CD8-positive, alpha-beta memory T cell (primary cell): ENCODE measurements at places on chromosomes 4 and X.

DNA sequence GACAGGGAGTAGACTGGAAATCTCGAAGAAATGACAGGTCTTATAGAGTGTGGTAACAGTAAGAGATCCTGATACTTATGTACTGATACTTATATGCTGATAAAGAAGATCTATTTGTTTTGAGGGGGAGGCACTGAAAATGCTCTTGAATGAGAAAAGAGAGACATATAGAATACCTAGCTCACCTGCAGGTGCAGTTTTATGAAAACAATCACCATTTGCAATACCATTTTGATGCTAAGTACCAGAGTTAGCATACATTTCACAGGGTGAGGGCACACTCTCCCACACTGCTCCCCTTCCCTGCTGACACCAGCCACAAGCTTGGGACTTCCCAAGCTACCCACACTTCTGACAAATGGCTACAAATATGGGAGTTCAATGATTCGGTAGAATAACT is 1490.1 kb upstream of the IGFBP7 start:
- no peak for DNase-seq

DNA sequence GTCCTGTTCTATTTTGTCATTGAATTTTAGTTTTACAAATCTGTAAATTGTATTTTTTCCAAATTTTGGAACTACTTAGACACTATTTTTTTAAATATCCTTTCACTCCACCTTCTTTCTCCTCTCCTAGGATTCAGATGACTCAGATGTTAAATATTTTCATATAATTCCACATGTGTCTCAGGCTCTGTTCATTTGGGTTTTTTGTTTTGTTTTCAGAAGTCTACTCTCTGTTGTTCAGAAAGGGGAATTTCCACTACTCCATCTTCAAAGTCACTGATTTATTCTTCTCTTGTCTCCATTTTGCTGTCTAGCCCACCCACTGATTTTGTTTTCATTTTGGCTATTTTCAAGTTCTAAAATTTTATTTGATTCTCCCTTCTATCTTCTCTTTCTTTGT is 264.0 kb upstream of the SLIT2 start:
- no peak for DNase-seq

- no peak for DNase-seq
These were observed 54.4 kb downstream of the FAM53A start for GRCh38 chr4:1629699-1630083.

GRCh38 chr4:6109842-6110560 is 90.3 kb downstream of the JAKMIP1 start:
- DNase-seq = no peak

GRCh38 chrX:119095936-119096335 is 23.1 kb downstream of the CT47C1 start:
- no peak for DNase-seq

DNA sequence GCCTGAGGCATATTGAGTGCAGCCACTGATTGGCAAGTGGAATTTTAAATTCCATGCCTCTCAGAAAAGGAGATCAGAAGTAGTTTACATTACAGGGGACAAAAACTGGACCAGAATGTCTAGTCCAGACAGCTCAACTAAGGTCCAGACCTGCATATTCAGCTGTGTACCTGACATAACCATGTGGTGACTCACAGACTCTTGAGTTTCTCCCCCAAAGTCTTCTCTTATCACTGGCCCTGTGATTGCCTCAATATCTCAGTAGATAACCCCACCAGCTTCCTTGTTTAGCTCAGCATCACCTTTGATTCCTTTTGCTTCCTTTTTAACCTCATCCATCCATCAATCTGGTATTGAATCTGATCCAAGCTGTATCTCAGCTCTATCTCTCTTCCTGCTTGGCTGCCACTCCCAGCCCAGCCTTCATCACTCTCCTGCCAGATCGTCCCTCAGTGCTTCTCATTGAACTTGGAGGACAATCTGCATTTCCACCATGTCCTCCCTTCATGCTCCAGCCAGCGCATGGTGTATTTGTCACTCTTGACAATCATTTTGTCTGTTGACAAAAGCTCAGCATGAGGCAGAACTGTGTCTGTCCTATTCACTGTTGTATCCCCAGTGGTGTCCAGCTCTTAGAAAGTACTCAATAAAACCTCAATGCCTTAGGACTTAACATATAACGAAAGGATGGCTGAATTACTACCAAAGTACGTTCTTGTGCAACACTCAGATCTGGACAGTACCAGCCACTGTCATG is 27.8 kb upstream of the SLC2A9 start:
- no peak for DNase-seq

- peak; percentile 74 for DNase-seq
These were observed 478 bp upstream of the PLXNA3 start for GRCh38 chrX:154457491-154458115.

DNA sequence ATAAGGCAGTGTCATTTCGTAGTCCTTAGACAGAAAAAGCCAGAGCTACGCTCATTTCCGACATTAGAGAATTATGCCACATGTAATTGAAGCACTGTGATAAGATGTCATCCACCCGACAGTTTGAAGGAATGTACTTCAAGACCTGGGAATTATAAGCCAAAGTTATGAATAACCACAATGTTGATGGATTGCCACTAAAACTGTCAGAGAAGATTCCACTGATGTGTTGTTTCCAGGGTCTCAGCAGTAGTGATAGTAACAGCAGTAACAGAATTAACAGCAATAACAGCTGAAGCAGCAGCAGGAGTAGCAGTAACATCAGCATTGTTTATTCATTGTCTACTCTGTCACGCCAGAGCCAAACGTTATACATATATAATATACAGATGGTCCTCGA is 24.7 kb downstream of the RAB33A start:
- no peak for DNase-seq

DNA sequence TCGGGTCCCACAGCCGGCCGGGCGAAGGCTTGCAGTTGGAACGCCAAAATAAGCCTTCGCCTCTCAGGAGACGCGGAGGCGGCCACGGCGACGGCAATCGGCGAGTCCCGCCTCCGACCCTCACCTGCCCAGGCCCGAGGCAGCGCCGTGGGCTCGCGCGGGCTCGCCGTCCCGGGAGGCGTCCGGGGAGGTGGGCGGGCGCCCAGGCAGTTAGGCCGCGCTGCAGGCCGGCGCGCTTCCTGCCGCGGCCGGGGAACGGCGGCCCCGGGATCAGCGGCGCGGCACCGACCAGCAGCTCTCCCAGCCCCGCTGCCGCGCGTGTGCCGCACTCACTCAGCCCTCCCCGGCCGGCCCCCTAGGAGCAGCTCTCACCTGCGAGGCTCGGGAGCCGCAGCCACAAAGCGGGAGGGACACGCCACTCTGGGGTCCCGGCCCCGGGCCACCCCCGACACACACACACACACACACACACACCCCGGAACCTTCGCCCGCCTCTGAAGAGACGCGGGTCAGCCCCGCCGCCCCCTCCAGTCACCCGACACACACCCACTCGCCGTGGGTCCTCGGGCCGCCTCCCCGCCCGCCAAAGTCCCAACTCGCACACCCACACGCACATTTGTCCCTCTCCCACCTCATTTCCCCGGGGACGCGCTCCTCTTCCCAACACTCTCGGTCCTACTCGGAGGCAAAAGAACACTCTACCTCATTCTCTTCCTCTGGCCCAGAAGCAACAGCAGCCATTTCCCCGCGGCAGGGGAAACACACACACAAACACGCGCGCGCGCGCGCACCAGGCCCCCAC is at the start of gene CNOT6L:
TSS of gene CNOT6L (minus strand) at position 767 of the 802 bp plus-strand sequence. CDS start at position 707, 60 bp downstream.
- peak; percentile 44 for DNase-seq

DNA sequence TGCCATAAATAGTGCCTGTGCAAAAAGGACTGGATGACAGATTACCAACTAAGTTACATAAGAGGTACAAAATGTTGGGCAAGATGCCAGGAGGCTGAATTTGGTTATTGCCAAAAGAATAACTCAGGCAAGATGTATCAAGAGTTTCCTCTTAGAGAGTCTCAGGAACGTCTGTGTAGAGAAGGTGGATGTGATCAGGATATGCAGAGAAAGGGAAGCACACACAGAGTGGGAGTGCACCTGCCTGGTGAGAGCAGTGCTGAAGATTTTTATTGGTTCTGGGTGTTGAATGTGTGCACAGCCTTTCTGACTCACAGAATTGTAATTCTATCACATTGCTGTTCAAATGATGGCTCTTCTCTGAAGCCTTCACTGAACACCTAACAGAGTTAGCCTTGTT is 156.8 kb upstream of the HS3ST1 start:
- no peak for DNase-seq

- DNase-seq = no peak
These were observed 23.5 kb downstream of the UVSSA start for GRCh38 chr4:1370321-1371124.

DNA sequence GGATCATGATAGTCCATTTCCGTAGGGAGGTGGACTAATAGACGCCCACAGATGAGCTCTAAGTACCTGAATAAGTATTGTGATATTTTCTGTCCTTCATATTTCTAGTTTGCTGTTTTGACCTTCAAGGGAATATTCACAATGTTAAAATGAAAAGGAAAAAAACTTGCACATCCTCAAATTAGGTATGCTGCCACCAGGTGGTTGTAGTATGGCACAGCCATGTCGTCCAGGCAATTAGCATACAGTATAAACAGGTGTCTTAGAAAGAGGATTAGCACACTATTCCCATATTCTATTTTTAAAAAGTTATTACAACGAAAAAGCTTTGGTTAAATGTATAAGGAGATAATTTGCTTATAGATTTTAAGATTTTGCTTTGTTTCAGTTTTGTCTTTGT is 802.0 kb downstream of the RPA4 start:
- no peak for DNase-seq

- DNase-seq = no peak
These were observed 11.8 kb downstream of the IQSEC2 start for GRCh38 chrX:53269536-53270107.

DNA sequence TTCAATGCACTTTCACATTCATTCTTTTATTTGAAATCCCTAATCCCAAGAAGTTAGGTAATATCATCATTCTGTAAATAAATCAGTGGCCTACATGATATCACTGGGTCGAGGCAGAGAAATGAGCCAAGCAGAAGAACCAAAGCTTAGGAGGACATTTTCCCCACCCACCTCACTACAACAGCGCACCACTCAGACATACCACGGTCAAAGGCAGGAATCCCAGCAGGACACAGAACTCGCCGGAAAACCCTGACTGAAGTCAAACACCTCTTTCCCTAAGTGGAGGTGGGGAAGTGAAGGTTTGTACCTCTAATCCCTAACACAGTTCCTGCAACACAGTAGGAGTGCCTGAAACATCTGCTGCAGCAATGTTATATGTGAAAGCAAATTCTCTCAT is 21.5 kb downstream of the RELL1 start:
- DNase-seq = no peak

DNA sequence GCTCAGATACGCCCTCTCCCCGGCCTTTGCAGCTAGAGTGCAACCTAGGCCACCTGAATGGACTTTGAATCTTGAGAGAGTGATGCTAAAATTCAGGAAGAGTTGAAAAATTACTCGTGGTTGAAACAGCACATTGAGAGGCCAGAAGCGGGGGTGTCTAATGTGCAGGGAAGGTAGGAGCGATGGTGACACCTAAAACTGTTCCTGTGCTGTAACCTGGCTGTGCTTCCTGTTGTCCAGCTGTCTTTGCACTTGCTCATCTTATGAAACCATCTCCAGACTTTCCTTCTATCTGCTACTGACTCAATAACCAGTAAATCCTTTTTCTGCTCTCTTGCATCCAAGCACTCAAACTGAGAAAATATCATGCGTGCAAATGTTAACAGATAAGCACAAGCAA is 106.4 kb upstream of the RPS6KA3 start:
- no peak for DNase-seq

- no peak for DNase-seq
These were observed 43.7 kb downstream of the OTOP1 start for GRCh38 chr4:4182835-4183568.

- no peak for DNase-seq
These were observed 161.9 kb downstream of the RELL1 start for GRCh38 chr4:37524267-37524666.

DNA sequence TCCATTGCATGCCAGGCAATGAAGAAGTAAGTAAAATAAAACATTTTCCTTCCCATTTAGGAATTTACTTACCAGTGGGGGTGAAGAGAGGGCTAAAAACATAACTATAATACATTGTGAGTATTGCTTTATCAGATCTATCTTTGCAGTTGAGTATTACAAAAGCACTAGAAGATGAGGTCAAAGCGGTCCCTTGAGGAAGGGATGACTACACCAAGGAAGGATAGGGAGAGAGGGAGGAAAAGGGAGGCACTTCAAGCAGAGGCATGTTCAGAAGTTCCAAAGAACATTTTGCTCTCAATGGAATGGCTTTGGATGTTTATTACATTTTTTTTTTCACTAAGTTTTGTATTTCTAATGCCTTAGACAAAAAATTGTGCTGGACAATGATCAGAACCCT is 127.8 kb downstream of the TET2 start:
- no peak for DNase-seq

- DNase-seq = no peak
These were observed 44.3 kb downstream of the TASL start for GRCh38 chrX:30533266-30533665.
